ENCODE measurements at places on chromosomes 6 and 20.

GRCh38 chr6:99522531-99522930 is 7.3 kb upstream of the USP45 start:
- DNase-seq: no peak

DNA sequence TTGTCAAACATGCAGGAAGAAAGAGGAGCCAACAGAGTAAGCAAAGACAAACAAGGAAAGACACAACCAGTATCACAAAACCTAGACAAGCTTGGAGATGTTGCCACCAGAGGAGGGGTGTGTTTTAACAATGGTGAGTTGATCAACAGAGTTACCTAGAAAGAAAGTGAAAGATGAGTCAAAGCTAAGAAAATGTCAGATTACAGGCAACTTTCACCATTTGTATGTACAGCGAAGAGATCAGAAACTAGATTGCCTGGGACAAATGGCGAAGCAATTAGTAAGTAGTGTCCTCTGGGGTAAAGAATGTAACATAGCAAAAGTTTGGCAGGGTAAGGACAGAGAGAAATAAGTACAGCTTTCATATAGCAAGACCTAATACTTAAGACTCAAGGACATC is 51.6 kb upstream of the POU3F2 start:
- DNase-seq: no peak

DNA sequence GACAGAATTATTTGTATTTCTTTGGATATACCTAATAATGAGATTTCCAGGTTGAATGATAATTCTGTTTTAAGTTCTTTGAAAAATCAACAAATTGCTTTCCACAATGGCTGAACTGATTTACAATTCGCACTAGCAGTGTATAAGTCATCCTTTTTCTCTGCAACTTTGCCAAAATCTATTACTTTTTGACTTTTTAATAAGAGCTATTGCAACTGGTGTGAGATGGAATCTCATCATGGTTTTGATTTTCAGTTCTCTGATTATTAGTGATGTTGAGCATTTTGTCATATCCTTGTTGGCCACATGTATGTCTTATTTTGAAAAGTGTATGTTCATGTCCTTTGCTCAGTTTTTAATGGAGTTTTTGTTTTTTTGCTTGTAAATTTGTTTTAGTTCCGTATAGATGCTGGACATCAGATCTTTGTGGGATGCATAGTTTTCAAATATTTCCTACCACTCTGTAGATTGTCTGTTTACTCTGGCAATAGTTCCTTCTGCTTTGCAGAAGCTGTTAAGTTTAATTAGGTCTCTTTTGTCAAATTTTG is 409.8 kb upstream of the CITED2 start:
- no peak for DNase-seq

DNA sequence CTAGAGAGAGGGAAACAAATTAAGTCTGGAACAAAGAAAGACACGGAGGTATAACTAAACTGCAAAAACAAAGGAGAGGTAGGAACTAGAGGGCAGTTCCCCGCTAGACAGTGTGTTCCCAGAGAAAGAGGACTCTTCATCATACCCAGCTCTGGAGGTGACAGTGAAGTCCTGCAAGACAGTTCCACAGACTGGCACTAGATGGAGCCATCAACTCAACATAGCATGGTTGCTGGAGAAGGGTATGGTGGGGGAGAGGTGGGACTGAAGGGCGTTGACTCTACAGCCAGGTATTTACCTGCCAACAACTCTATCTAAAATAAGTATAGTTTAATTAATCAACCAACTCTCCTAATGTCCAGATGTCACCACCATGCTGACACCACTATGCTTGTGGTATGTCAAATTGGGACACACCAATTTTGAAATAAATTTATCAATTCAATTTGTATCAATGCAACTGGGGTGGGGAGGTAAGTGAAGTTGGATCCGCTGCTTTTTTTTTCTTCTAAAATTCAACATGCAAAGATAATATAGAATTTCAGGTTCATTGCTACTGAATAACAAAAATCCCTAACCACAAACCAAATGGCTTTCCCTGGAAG is 9.7 kb downstream of the BACH2 start:
- peak; percentile 52 for DNase-seq

DNA sequence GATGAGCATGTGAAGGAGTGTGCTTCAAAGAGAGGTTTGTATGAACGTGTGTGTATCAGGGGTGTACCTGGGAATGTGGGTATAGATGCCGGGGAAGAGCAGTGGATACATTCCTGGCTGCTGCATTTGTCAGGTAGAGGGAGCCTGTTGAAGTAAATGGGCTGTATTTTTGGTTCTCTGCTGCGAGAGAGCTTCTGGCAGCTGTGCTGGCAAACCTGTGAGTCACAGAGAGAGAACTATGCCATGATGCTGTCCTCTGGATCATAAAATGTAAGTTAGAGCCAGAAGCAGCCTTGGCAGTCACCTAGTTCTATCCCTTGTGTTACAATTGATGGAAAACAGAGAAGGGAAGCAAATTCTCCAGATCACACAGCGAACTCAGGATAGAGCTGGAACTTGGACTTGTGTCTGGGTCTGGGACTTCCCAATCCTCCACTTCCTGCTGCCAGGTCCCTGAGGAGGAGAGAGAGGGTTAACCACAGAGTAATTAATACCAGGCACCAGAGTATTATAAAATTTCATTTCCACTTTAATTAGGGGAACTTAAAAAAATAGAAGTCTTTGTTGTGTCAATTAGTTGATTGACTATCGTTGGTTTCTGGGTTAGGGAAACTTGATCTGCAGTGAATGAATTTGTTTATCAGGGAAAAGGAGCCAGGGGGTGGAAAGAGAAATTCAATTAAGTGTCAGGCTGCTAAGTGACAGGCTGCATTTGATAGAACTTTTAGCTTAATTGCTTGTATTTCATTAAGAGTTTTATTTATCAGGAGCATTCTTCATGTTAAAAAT is 41.1 kb upstream of the GTSF1L start:
- no peak for DNase-seq

GRCh38 chr6:133631421-133631820 is 257.5 kb upstream of the TCF21 start:
- no peak for DNase-seq

DNA sequence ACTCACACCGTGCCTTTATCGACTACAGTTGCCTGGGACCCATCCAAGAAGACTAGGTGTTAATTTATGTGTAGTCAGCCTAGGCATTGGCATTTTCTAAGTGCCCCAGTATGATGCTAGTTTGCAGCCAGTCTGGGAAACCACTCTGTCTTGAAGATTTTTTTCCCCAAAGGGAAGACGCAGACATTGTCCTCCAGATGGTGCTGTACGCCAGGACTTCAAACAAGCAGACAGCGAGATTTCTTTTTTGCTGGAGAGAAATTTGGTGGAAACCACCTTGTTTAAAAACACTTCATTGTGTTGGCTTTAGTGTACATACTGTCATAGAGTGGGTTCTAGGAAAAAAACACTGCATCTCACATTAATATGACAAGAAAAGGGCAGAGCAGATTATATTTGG is 30.0 kb downstream of the ALDH5A1 start:
- DNase-seq: no peak

DNA sequence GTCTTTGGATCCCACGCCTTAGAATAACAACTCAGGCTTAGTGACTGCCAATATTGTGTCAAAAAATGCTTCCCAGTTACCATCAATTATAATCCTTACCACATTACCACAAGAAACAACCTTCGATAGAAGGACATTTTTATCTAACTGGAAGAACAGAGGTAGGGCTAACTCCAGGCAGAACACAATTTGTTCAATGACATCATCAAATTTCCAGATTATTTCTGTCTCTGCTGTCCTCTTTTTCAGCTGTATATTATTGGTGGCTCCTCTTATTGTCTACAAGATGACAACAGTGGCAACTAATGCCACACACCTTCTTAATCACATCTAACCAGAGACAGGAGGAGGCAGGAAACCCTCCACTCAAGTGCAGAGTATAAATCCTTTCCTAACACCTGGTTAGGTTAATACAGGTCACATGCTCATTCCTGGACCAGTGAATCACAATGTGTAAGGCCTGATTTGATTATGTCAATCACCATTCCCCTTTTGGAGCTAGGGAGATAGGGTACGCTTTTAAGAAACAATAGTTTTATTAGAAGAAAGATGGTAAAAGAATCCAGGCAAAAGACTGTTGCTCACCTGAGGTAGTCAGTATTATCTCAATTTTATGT is 18.0 kb downstream of the KHDC1L start:
- no peak for DNase-seq

GRCh38 chr6:75436869-75437268 is 56.7 kb downstream of the FILIP1 start:
- DNase-seq: no peak
